ENCODE measurements at places on chromosomes 13 and 19.

- DNase-seq, result no peak
Measured at GRCh38 chr13:113639616-113640262, 18.3 kb downstream of the ATP4B start.

GRCh38 chr13:85997587-85997986 is 198.4 kb upstream of the SLITRK6 start:
- no peak for DNase-seq

DNA sequence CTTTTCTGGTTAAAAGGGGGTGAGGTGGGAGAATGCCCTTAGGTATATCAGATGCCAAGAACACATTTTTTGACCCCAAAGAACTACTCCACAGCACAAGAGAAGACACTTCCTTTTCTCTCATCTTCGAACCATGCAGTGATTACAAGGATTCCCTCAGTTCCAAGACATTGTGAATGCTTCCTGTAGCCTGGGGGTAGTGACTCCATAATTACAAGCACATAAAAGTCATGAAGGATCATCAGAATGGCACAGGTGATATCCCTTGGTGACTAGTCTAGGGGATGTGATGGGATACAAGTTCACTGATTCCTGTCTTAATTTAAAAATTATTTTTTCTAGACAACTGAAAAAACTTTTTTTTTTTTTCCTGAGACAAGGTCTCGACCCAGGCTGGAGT is 78.0 kb downstream of the ZC3H13 start:
- no peak for DNase-seq

DNA sequence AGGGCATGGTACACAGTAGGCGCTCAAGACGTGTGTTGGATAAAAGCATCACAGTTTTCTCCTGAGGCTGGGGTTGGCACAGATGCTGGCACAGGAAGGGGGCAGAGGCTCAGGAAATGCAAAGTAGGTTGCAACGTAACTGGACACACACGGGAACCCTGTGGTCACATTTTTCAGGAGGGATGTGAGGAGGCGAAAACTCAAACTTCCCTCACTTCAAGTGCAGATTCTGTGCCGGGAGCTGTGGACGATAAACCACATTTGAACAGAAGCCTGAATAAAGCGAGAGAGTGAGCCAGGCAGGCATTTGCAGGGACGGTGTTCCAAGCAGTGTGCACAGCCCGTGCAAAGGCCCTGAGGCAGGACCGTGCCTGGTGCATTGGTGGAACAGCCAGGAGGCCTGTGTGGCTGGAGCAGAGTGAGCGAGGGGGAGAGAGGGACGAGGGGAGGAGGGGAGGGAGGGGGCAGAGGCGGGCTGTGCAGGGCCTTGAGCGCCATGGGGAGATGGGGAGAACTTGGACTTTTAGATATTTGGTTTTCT is 40.3 kb downstream of the NFIC start:
- no peak for DNase-seq

- no peak for DNase-seq
Measured at GRCh38 chr13:62418872-62419271, 1003.2 kb upstream of the PCDH20 start.

GRCh38 chr19:47158879-47159503 is 28.4 kb downstream of the SAE1 start:
- DNase-seq, result no peak

GRCh38 chr19:15194938-15195337 is 5.9 kb downstream of the NOTCH3 start:
- DNase-seq, result peak; percentile 66

GRCh38 chr19:28349604-28350003 is 863.3 kb downstream of the UQCRFS1 start:
- DNase-seq, result no peak

GRCh38 chr13:100140441-100140840 is 51.5 kb downstream of the PCCA start:
- DNase-seq, result no peak

DNA sequence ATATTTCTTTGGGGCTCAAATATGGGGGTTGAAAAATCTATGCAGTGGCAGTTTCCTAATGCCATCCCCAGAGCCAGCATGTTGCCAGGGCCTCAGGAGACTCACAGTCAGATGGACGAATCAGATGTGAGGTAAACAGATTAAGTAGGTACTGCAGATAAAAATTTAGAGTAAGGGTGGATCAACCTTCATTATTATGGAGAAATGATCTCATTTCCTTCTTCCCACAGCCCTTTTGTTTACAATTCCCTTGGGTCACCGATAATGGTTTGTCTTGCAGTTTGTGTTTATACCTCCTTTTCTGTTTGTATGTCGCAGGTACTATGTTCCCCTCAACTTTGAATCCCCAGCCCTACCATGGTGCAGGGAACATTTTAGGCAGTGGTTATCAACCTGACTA is 20.0 kb downstream of the DIAPH3 start:
- no peak for DNase-seq

DNA sequence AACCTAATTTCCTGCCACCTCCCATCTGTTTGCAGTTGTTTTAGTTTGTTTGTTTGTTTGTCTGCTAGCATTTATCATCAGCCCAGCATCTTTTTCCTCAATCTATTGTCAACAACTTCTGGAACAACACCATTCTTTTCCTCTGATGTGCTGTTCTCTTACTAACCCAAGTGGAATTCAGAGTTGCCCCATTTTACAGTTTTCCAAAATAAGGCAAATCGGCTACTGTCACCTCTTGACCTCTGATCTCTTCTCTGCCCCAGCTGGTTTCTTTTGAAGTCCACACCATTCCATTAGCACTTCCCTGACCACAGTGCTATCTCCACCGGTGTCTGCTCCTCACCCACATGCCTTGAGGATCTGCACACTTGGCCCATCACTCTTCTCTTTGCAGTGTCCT is 102.4 kb downstream of the EFNB2 start:
- DNase-seq, result no peak

- DNase-seq, result no peak
Measured at GRCh38 chr13:79933389-79933788, 407.5 kb downstream of the SPRY2 start.

- peak; percentile 99 for DNase-seq
Measured at GRCh38 chr19:56838909-56839651, 1.4 kb downstream of the PEG3 start.

GRCh38 chr13:110423689-110424302 is 116.7 kb downstream of the COL4A2 start:
- no peak for DNase-seq

DNA sequence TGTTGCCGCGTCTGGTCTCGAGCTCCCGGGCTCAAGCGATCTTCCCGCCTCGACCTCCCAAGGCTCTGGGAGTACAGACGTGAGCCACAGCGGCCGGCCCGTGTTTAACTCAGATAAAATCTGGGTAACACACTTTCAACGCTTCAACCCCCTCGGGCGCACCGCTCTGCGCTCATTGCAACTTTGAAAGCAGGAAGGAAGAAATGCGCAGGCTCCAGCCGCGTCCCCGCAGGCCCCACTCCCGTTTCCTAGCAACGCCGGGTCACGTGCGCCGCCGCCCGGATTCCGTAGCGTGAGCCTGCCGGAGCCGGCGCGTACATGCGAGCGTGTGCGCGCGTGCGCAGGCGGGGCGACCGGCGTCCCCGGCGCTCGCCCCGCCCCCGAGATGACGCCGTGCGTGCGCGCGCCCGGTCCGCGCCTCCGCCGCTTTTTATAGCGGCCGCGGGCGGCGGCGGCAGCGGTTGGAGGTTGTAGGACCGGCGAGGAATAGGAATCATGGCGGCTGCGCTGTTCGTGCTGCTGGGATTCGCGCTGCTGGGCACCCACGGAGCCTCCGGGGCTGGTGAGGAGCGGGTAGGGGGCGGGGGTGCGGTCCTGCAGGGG is at the start of gene BSG:
Gene BSG (plus strand): TSS at position 457 of the 603 bp plus-strand sequence. CDS start 39 bp downstream, at position 496.
- peak; percentile 90 for DNase-seq

- no peak for DNase-seq
Measured at GRCh38 chr19:11151181-11151580, 4.4 kb downstream of the SPC24 start.

DNA sequence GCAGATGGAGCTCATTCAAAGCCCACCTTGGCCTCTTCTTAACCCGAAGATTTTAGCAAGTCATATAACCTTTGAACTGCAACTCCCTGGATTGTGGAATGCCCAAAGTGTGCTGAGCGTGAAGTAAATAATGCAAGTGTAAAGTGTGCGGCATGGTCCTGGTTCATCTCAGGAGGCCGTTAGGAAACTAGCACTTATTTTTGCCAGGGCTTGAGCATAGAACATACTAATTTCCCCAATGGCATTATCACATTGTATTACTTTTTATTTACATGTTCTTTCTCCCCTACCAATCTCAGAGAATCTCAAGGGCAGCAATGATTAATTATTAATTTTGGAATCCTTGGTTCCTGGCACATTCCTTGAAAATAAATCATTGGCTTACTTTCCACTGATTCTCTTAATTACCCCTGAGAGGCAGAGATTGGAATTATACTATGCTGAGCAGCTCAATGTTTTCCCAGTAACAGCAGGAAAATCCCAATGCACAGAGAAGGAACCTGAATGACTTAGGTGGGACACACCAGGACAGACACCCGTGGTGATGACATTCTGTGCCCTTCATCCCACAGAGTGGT is 128.8 kb upstream of the GJB6 start:
- DNase-seq, result no peak
